ENCODE measurements at places on chromosomes 3 and 15.

GRCh38 chr15:97168704-97169475, 791.6 kb upstream of the ARRDC4 start:
- DNase-seq: no peak

GRCh38 chr3:188634285-188634684, 480.3 kb downstream of the LPP start:
- no peak for DNase-seq

- no peak for DNase-seq
Measured at GRCh38 chr15:65512189-65512588, 5.3 kb downstream of the DPP8 start.

- no peak for DNase-seq
Measured at GRCh38 chr15:91335702-91336101, 235.6 kb downstream of the SV2B start.

GRCh38 chr3:25448750-25449692, 21.0 kb downstream of the RARB start:
- no peak for DNase-seq

GRCh38 chr3:15301761-15302160, 30.6 kb downstream of the SH3BP5 start:
- DNase-seq: no peak

DNA sequence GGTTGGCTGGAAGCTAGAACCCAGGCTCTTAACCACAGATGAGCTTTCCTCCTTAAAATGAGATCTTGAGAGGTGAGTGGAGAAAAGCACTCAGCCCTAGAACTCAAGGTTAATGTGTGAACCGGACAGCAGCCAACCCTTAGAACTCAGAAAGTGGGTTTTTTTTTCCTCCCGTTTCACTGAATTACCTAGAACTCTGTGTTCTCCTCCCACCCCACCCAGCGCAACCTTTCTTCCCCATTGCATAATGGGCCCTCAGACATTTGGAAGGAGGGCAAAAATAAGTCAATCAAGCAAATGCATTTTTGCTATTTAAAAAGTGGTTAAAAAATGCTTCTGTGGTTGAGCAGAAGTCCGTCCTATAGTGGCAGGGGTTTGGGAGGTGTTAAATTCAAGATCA, 36.7 kb downstream of the POC1A start:
- DNase-seq: no peak

- peak; percentile 36 for DNase-seq
Measured at GRCh38 chr3:45994419-45995235, 997 bp downstream of the FYCO1 start.

DNA sequence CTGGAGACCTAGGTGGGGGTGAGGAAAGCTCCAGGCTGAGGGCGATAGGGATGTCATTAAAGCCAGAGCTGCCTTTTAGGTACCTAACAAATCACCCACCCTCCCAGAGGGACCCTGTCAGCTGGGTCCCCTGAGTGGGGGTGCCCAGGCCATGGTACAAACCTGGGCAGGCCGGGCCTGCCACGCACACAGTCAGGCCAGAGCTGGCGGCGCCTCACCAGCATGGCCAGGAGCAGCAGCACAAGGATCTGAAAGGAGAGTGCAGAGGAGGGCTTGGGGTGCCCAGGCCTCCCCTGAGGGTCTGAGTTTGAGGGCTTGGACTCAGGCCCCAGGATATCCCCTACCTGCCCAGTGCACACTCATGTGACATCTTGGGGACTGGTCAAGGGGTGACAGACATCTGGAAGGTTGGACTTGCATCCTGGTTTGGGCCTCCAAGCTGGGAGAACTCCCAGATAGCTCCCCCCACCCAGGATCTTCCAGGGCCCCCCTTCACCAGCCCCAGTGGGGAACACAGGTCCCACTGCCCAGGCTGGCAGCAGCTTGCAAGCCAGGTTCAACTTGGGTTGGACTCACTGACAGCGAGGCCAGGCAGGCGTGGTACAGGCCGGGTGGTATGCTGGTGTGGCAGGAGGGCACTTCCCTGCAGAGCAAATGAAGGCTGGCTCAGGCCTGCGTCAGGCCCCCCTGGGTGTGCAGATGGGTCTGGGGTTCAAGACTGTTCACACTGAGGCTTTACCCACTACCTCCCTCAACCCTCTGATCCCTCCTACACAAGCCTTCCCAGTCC, 5.2 kb downstream of the STRA6 start:
- DNase-seq: no peak

DNA sequence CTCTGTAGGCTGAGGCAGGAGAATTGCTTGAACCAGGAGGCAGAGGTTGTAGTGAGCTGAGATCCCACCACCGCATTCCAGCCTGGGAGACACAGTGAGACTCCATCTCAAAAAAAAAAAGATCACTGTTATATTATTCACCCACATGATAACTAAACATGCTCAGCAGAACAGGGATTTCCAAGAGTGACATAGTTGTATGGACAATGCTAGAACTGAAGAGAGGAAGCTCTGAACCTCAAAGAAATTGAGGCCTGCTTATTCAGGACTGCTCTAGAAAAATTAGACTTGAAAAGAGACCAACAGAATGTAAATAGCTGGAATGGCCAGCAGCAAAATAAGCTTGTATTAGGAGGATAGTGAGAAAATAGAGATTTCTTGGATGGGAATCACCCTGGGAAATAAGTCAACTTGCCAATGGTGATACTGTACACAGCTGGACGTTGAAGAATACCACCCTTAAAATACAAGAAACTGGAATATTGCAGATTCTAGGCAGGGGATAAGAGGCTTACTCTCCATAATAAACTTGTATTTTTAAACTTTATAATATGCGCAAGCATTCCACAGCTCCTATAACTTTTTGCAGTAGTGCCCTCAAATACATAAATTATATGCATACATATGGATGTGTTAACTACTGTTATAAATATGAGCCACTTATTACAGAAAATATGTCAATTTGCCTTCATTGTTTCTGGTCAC, 28.2 kb downstream of the PIK3CB start:
- no peak for DNase-seq

DNA sequence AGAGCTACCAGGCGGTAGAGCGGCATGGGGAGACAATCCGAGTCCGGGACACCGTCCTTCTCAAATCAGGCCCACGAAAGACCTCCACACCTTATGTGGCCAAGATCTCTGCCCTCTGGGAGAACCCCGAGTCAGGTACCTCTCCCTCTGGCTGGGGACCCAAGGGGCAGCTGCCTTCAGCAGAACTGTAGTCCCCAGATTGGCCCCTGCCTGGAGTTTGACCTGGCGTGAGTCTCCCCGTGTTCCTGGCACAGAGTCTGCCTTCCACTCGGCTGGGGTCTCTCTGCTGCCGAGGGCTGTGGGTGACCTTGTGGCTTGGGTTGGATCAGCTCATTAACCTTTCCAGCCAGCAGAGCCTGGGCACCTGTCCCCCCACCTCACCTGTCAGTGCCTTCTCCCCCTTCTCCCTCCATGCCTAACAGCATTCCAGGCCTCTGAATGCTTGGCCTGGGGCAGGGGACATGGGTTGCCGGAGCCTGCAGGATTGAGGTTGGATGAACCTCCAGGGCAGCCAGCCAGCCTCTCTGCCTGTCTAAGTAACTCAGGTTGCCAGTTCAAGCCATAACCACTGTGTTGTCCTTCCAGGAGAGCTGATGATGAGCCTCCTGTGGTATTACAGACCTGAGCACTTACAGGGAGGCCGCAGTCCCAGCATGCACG, 6.8 kb upstream of the CHST14 start:
- DNase-seq: no peak

DNA sequence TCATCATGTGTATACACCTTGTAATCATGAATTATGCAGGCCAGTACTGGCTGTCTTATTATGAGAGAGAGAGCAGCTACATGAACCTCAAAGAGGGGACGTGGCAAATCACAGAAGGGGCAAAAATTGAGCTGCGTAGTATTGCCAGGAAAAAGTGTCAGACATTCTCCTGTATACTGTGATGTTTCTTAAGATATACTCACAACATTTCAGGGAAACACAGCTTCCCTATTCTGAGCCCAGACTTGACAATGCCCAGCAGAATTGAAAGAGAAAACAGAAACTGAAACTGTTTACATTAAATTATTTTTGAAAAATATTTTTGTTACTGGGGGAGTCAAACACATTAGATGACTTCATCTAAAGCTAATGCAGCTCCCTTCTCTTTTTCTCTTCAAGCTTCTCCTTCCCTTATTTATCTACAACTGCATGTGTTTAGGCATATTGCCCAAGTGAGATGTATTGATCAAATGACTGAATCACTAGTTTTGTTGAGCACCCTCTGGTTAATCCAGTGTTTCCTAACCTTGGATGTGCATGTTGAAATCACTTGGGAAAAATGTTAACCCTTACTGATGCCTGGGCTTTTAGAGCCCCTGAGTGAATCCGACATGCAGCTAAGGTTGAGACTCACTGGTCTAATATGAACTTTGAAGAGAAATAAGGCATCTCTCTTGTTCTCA, 39.5 kb downstream of the CADPS start:
- no peak for DNase-seq

GRCh38 chr3:123870033-123870432, 14.1 kb downstream of the MYLK start:
- no peak for DNase-seq

GRCh38 chr3:86930181-86930580, 60.8 kb downstream of the VGLL3 start:
- no peak for DNase-seq

- no peak for DNase-seq
Measured at GRCh38 chr3:184275961-184276910, at the start of gene ECE2. ECE2 (plus strand) TSS chr3:184276022; CDS start chr3:184276154, 132 bp downstream.

- DNase-seq: no peak
Measured at GRCh38 chr15:59177317-59177660, 29.4 kb upstream of the LDHAL6B start.

Measured in GM12892 (cell line).